Naive thymus-derived CD4-positive, alpha-beta T cell (primary cell): ENCODE measurements at places on chromosomes 12 and 14.

DNA sequence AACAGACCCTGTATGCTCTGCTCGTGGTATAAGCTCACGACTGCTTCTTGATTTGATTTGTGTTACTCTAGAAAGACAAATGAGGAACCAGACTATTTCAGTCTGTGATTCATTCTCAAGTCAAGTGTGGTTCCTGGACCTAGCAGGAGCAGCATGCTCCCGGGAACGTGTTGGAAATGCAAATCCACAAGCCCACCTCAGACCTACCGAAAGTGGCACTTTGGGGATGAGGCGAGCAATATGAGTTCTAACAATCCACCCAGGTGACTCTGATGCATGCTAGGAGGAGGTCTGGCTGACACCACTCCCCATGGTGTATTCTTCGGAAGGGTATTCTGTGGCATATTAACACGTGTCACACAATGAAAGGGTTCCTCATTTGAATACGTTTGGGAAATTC lies 59.5 kb upstream of the TMX1 start:
- no peaks in the 10 kb centered on the region for H3K4me1 ChIP-seq
- H3K27me3 ChIP-seq, result no peaks in the 10 kb centered on the region
- H3K4me3 ChIP-seq, result no peak overlapping the region
- no peak overlapping the region for H3K27ac ChIP-seq
- no peaks in the 10 kb centered on the region for H3K36me3 ChIP-seq
- no peak for DNase-seq

DNA sequence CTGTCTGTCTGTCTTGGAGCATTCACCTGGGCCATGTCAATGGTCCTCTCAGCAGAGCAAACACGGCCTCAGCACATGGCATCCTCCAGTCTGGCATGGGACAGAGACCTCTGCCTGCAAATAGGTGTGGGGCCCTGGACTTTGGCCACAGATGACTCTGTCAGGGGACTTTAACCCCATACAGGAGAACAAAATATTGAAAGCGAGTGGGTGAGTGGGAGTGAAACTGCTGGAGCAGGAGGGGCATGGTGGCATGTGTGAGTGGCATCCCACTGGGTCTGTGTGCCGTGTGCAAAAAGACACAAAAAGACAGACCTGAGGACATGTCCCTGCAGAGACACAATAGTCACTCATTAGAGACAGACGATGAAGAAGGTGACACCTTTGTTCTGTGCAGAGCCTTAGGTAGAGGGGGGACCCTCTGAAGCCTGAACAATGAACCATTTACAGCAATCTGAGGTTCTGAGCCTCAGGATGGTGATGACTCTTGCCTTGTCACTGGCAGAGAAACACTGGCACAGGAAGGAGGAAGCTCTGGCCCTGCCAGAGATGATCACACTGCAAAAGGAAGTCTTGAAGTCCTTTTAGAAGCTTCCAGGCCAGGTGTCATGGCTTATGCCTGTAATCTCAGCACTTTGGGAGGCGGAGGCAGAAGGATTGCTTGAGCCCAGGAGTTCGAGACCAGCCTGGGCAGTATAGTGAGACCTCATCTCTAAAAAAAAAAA lies 7.5 kb downstream of the LAG3 start:
- no peak overlapping the region for H3K27ac ChIP-seq
- H3K36me3 ChIP-seq, result no peaks in the 10 kb centered on the region
- peaks cover 59% of the 10 kb centered on the region for H3K4me1 ChIP-seq

DNA sequence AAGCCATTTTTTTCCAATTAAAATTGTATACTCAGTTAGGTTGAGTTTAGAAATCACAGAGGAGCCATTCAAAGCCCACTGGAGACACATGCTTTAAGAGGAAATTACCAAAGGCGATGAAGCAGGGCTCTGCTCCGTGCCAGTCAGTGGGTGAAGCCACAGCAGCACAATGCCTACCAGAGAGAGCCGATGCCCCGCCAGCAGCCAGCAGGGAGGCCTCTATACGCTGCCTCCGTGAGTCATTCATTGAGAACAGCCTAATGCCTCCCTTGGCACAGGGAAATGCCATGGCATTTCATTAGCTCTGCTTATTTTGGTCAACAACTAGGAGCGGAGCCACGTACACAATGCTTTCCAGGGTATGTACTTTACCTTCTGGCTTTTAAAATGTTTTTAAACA lies 197.8 kb upstream of the FRMD6 start:
- no peak for DNase-seq
- no peaks in the 10 kb centered on the region for H3K4me1 ChIP-seq
- no peak overlapping the region for H3K27ac ChIP-seq
- H3K4me3 ChIP-seq, result no peak overlapping the region
- no peaks in the 10 kb centered on the region for H3K27me3 ChIP-seq
- H3K36me3 ChIP-seq, result no peaks in the 10 kb centered on the region

DNA sequence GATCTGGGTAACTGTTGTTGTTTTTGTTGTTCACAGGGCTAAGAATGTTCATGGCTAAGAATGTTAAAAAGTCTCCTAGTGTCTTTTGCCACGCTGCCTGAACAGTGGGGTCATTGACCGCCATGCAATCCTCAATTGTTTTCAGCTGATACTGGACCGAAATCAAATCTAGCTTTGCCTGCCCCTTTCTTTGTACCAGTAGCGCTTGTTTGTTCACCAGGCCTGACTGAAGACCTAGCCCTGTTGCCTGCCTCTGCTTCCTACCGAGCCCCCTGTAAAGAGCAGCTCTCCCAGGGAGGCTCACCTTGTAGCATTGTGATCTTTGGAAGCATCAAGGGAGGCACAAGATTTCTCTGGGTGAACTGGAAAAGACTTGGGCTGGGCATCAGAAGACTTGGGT lies 6.7 kb downstream of the PSEN1 start:
- H3K4me3 ChIP-seq, result no peak overlapping the region
- no peak for DNase-seq
- H3K27ac ChIP-seq, result no peak overlapping the region
- H3K36me3 ChIP-seq, result peaks cover 6% of the 10 kb centered on the region

DNA sequence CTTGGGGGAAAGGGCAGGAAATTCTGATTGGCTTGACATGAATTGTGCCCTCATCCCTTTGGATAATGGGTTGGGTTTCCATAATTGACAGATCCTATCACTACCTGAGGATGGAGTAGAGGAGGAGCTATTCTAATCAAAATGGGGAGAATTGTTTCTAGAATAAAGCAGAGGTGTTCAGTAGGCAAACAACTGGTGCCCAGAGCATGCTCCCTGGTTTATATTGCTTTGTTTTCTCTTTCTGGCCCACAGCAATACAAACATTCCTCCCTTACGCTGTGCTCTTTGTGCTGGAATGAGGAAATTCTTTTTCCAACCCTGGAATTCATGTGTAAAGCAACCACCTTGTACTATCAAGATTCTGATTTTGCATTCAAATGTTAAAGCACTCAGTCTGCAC lies 147.4 kb downstream of the RASSF9 start:
- no peaks in the 10 kb centered on the region for H3K27me3 ChIP-seq
- no peak overlapping the region for H3K27ac ChIP-seq
- no peaks in the 10 kb centered on the region for H3K36me3 ChIP-seq

DNA sequence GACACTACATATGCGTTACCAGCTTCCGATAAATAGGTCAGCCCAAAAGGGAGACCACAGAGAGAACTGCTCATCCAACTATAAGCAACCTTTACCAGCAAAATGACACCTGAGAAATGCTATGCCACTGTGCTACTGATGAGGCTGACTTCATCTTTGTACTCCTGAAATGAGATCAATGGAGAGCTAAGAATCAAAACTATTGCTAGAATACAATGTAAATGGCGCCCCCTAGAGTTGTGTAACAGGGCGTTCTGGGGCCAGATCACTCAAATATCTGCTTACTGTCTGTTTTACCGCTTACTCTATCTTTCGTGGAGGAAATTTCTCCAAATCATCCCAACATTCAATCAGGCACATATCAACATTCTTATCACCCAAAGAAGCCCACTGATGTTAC lies 4.6 kb downstream of the ZNF384 start:
- DNase-seq, result no peak
- H3K4me3 ChIP-seq, result no peak overlapping the region
- H3K36me3 ChIP-seq, result peaks cover 41% of the 10 kb centered on the region
- H3K27me3 ChIP-seq, result no peaks in the 10 kb centered on the region
- H3K4me1 ChIP-seq, result peaks cover 12% of the 10 kb centered on the region
- H3K27ac ChIP-seq, result peak overlapping the region; percentile 6

DNA sequence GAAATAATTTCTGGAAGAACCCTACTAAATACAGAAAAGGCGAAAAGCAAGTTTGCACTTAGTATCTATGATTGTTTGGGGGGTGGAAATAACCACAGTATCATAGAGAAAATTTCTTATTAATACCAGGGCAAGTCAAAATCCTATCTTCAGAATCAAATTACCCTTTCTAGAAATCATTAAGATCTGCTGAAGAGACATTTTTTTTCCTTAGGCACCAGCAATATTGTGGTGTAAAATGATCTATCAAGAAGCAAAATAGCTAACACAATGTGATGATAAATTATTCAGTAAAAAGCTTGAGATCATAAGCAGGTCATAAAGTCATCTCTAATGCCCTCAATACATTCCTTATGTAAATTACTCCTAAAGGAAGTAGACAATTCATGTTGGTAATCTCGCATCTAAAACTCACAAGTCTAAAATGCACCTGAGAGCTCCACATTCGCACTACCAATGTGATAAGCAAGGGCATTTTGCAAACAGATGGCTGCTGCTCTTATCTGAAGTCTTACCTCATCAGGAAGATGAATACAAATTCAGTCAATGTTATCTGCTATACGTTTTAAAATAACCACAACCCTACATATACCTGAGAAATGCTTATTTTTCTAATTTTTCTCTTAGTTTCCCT lies 14.6 kb downstream of the HEATR5A start:
- no peak overlapping the region for H3K4me3 ChIP-seq
- H3K27ac ChIP-seq, result no peak overlapping the region
- no peaks in the 10 kb centered on the region for H3K36me3 ChIP-seq
- no peak for DNase-seq

DNA sequence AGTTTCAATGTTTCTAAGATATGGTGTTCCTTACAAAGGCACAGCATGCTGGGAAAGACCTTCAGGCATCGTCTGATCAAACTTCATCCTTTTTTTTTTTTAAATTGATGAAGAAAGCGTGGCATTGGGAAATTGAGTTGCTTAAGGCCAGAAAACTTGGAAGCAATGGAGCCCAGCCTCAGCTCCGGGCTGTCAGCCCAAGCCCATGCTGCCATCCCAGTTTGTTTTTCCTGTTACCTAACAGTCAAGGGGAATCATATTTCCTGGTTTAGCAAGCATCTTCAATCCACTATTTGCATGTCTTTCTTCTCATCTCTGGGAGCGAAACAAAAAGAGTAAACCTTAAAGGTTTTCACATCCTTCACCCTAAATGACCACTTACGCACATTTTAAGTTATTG lies 200.2 kb downstream of the CHST11 start:
- no peak overlapping the region for H3K4me3 ChIP-seq
- no peaks in the 10 kb centered on the region for H3K27me3 ChIP-seq
- H3K4me1 ChIP-seq, result no peaks in the 10 kb centered on the region
- H3K27ac ChIP-seq, result no peak overlapping the region

GRCh38 chr14:72810201-72810600 lies 83.7 kb downstream of the DPF3 start:
- peaks cover 8% of the 10 kb centered on the region for H3K4me1 ChIP-seq
- DNase-seq, result peak; percentile 31
- no peaks in the 10 kb centered on the region for H3K36me3 ChIP-seq
- H3K27ac ChIP-seq, result no peak overlapping the region
- H3K27me3 ChIP-seq, result no peaks in the 10 kb centered on the region
- H3K4me3 ChIP-seq, result no peak overlapping the region

- peaks cover 2% of the 10 kb centered on the region for H3K27me3 ChIP-seq
- no peak for DNase-seq
- no peaks in the 10 kb centered on the region for H3K36me3 ChIP-seq
- no peak overlapping the region for H3K27ac ChIP-seq
- no peaks in the 10 kb centered on the region for H3K4me1 ChIP-seq
- H3K4me3 ChIP-seq, result no peak overlapping the region
Measured at GRCh38 chr14:88998027-88998426, 173.6 kb downstream of the TTC8 start.

GRCh38 chr12:41950455-41950854 lies 194.2 kb downstream of the GXYLT1 start:
- H3K4me1 ChIP-seq, result no peaks in the 10 kb centered on the region
- no peaks in the 10 kb centered on the region for H3K36me3 ChIP-seq
- no peaks in the 10 kb centered on the region for H3K27me3 ChIP-seq
- no peak for DNase-seq
- H3K4me3 ChIP-seq, result no peak overlapping the region
- H3K27ac ChIP-seq, result no peak overlapping the region

DNA sequence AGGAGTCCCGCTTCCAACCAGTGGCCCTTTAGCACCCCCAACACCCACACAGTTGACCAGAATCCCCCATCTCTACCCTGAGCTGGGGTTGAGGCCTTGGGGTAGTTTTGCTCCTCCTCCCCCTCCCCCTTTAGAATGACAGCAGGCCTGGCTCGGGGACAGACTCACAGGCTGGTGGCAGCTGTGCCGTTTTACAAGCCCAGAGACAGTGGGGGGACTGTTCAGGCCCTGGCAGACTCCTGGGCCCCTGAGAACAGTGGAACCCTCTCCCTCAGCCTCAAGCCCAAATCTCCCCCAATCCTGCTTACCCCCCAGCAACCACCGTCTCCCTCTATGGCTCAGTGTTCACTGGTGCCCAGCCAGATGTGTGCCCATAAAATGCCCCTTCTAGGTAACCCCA lies 10.1 kb downstream of the TMEM119 start:
- no peaks in the 10 kb centered on the region for H3K27me3 ChIP-seq
- DNase-seq, result no peak
- H3K36me3 ChIP-seq, result no peaks in the 10 kb centered on the region
- H3K4me1 ChIP-seq, result no peaks in the 10 kb centered on the region
- no peak overlapping the region for H3K27ac ChIP-seq
- H3K4me3 ChIP-seq, result no peak overlapping the region

DNA sequence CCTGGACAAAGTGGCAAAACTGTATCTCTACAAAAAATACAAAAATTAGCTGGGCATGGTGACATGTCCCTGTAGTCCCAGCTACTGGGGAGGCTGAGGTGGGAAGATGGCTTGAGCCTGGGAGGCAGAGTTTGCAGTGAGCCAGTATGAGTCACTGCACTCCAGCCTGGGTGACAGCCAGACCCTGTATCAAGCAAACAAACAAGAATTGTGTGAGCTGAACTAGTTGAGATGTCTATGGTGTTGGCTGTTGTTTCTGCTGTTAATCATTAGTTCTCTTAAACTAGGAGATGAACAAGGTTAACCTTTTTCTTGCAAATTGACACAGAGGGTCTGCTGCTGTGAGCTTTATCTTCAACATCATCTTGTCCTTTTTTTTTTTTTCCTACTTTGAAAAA lies 23.6 kb downstream of the RASSF3 start:
- H3K4me3 ChIP-seq, result no peak overlapping the region
- peak overlapping the region; percentile 52 for H3K27ac ChIP-seq
- H3K27me3 ChIP-seq, result no peaks in the 10 kb centered on the region
- H3K36me3 ChIP-seq, result no peaks in the 10 kb centered on the region
